T-helper 9 cell (primary cell): ENCODE measurements at places on chromosomes 2 and 18.

DNA sequence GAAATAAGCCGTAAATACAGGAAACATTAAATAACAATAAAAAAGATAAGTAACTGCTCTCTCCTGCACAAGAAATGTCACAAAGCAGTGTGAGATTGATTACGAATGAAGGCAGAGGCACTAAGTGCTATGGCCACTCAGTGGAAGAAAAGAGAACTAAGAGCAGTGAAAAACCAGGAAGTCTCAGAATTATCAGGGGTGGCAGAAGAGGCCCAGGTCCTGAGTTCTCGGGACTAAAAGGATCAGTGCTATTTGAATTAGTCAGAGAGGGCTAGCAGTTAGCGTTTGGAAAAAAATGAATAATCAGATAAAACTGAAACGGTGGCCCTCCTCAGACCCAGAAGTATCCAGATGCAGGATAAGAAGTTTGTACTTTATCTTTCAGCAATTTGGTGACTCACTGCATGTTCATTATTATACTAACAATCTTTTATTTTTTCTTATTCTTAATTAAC is 367.1 kb downstream of the ZEB2 start:
- DNase-seq = no peak

GRCh38 chr2:101736861-101737291 is 39.4 kb downstream of the MAP4K4 start:
- no peak for DNase-seq

GRCh38 chr2:191572319-191572718 is 105.6 kb upstream of the NABP1 start:
- no peak for DNase-seq

- DNase-seq = no peak
These were observed 70.3 kb upstream of the TGIF1 start for GRCh38 chr18:3379685-3380084.

GRCh38 chr18:5584746-5585417 is 41.1 kb upstream of the EPB41L3 start:
- DNase-seq = no peak

- no peak for DNase-seq
These were observed 60.3 kb upstream of the LMAN1 start for GRCh38 chr18:59419386-59419785.

DNA sequence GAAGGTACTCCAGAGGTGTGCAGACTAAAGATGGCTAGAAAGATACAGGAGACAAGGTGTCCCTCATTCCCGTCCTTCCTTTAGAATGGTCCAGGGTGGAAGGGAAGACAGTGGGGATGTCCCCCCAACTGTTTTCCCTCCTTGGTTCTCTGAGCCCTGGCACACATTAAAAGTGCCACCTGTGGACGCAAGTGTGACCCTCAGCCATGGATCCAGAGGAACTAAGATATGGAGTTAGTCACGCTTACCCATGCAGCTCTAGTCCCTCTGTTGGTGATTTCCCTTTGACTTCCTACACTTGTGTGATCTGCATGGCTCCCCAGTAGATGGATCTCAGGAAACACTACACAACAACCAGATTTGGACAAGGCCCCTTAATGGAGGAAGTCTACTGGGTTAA is 113.1 kb upstream of the SRD5A2 start:
- DNase-seq = no peak

- DNase-seq = no peak
These were observed 144.2 kb upstream of the PARD3B start for GRCh38 chr2:204401114-204401513.

GRCh38 chr2:102841107-102841840 is 79.4 kb downstream of the TMEM182 start:
- no peak for DNase-seq

- no peak for DNase-seq
These were observed 618 bp upstream of the TNS1 start for GRCh38 chr2:218003281-218003944.

- no peak for DNase-seq
These were observed 59.6 kb upstream of the ZNF516 start for GRCh38 chr18:76554547-76555222.

GRCh38 chr18:3793545-3793944 is 343.6 kb downstream of the TGIF1 start:
- no peak for DNase-seq

GRCh38 chr2:62586981-62587380 is 81.0 kb upstream of the TMEM17 start:
- no peak for DNase-seq

- DNase-seq = no peak
These were observed 259.0 kb upstream of the SALL3 start for GRCh38 chr18:78720456-78721237.

- no peak for DNase-seq
These were observed 475.6 kb upstream of the TNP1 start for GRCh38 chr2:217335341-217335966.

DNA sequence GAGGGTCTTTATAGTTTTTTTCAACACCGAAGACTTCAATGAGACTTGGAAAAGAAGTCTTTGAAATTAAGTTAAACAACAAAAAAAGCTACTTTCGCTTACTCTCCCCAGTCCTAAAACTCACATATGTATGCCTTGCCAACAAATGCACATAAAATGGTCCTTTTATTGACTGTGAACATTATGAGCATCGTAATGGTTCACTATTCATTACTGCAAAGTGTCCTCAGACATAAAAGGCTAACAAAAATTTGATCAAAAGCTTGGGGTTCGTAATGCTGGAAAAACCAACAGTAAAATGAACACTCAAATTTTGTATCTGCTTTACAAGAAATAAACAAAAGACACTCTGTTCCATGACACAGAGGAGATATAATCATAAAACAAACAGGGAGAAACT is 285.3 kb upstream of the SLC8A1 start:
- no peak for DNase-seq

- no peak for DNase-seq
These were observed 234.8 kb downstream of the CYRIA start for GRCh38 chr2:16430846-16431245.

GRCh38 chr2:233705911-233706506 is 6.7 kb upstream of the UGT1A5 start:
- DNase-seq = no peak

DNA sequence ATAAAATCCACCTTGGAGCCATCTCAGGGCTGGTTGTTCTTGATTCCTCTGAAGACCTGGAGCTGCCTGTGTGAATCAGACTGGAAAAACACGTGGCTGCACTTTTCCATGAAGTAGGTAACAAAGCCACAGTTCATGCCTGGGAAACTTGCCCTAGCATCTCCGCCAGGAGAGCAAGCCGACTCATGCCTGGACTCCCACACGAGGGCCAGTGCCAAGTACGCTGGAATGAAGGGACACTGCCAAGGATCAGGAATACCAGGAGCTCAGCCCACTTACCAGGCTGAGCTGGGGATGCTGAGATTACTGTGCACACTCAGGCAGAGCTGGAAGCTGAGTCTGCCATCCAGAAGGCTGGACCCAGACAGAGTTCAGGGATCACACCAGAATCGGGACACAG is 10.9 kb upstream of the FHL2 start:
- DNase-seq = no peak

GRCh38 chr2:216679658-216680024 is 15.7 kb downstream of the IGFBP5 start:
- DNase-seq = no peak
